ENCODE measurements at places on chromosomes 7 and 10. TPM values are rescaled to one million over a fixed set of nuclear protein-coding genes. Genes with fewer than 3 reads are reported as not detected.

Gene PRLHR
- not detected for total RNA-seq

DNA sequence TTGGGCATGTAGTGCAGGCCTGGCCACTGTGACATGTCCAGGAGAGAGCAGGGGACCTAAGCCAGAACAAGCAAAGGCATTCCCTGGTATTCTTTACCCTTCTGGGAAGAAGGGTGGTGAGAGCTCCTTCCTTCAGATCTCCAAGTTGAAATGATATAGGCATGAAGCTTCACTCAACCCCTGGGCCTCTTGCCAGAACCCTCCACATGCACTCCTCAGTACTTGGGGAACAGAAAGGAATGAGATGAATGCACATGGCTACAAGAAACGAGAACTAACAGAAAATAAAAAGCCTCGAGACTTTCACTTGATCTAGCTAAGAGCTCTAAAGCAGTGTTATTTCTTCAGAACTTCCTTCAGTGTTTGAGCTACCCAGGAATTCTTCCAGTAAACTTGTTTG lies 262.2 kb downstream of the ETV1 start:
- H3K27me3 ChIP-seq, result no peaks in the 10 kb centered on the region
- H3K4me3 ChIP-seq, result no peak overlapping the region
- H3K36me3 ChIP-seq, result no peaks in the 10 kb centered on the region

DNA sequence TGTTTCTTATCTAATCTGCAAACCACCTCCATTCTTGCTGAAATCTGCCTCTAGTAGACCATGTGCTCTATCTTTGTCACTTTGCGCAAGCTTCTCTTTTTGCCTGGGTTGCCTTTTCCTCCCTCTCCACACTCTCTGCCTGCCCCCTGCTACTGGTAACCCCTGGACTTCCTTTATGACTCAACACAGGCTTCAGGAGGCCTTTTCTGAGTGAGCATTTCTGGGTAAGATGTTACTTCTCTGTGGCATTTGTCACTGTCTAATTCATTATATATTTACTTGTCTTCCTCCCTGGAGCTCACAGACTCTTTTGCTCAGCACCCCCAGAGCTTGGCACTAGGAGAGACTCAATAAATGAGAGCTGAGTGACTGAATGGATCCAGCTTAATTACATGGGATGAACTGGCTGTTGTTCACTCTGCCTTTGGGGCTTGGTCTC lies 8.4 kb downstream of the GOLGA7B start:
- DNase-seq, result no peak
- no peak overlapping the region for H3K4me3 ChIP-seq
- H3K36me3 ChIP-seq, result no peaks in the 10 kb centered on the region
- no peak overlapping the region for H3K27ac ChIP-seq
- no peaks in the 10 kb centered on the region for H3K4me1 ChIP-seq

- no peak overlapping the region for H3K4me3 ChIP-seq
- H3K27me3 ChIP-seq, result peaks cover 11% of the 10 kb centered on the region
- no peaks in the 10 kb centered on the region for H3K4me1 ChIP-seq
- H3K27ac ChIP-seq, result no peak overlapping the region
Observed at GRCh38 chr7:129076886-129077285, 22.0 kb upstream of the TNPO3 start.

All from T-cell (primary cell).